ENCODE measurements at places on chromosomes 11 and 22.

- peak; percentile 27 for DNase-seq
Observed at GRCh38 chr11:42778193-42778592, 533.6 kb upstream of the API5 start.

DNA sequence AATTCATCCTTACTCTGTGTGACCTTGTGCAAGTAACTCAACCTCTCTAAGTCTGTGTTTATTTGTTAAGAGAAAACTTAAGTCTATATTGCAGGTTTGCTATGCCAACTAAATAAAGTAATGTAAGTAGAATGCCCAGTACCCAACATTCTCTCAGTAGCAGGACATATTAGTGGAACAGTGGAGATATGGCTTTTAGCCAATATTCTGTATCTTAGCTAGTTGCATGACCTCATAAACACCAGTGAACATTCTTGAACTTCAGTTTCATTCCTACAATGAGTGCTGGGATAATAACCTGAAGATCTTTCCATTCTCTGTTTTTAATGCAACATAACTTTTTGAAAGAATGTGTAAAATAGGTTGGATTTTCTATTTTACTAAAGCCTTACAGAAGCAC lies 77.0 kb downstream of the RAB38 start:
- no peak for DNase-seq

GRCh38 chr22:45296628-45297297 lies 12.0 kb downstream of the UPK3A start:
- DNase-seq, result no peak

- no peak for DNase-seq
Observed at GRCh38 chr22:40607506-40607905, 29.0 kb downstream of the MRTFA start.

- DNase-seq, result no peak
Observed at GRCh38 chr22:45881524-45881875, 95.5 kb downstream of the WNT7B start.

GRCh38 chr22:41725510-41726110 lies 26.3 kb downstream of the MEI1 start:
- no peak for DNase-seq

DNA sequence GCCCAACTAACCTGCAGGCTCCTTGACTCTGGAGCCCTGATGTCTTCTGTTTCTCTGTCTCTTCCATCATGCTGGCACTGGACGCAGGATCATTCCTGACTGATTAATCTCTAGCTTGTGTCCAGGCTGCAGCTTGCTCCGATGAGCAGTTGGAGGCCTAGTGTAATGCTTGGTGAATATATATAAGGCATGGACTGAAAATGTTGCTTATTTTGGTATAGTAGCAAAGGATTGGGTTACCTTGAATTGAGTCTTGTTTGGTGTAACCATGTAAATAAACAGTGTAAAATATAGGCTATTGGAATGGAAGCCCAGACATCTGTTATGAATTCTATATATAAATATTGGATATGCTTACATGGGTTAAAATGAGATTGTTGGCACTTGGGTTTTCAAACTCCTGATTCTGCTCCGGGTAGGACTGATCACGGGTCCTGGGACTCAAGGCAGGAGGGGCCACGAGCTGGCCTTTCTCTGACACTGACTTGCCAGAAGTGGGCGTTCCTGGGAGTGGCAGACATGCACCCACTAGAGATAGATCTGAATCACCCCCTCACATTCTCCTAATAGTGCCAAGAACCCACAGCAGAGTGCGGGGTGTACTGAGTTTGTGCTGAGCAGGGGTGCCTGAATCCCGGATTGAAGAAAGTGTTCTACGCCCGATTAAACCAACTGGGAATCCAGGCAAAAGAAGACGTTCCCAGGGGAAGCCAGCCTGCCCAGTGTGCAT lies 25.8 kb downstream of the LRP5 start:
- DNase-seq, result no peak

Data from NT2/D1 (cell line).